ENCODE measurements at places on chromosomes 12 and 14.

- no peak for DNase-seq
These were observed 2.8 kb downstream of the EFS start for GRCh38 chr14:23362200-23362599.

DNA sequence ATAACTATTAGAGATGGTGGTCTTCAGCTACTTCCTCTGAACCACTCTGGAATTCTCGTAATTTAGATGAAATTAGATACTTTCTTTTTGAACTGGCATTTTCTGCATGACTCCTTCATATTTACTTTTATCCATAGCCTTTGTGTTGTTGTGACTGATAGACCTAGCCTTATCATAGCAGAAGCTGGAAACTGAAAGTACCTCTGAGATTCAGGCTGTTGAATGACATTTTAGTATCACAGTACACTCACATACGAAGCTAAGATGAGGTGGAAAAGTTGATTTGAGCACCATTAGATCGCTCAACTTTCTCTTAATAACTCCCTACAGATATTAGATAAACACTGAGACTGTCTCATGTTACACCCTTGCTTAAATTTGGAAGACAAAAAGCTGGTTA is 525.1 kb upstream of the FBXO33 start:
- no peak for DNase-seq

GRCh38 chr12:28780096-28780495 is 369.0 kb upstream of the FAR2 start:
- DNase-seq: no peak

DNA sequence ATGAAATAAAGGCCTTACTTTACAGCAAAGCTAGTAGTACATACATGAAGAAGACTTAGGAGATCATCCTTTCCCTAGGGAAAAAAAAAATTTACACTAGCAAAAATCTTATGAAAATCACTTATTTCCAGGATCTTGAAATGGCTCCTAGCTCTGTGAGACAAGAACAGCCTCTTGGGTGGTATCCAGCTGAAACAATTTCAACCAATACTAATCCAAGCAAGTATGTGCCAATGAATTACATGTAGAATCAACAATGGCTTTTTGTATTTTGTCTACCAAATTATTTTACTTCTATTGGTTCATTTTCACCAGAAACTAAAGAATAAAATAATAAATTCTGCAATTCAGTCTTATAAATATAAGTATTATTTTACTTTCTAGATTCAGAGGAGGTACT is 2.7 kb upstream of the SLCO1A2 start:
- DNase-seq: no peak

DNA sequence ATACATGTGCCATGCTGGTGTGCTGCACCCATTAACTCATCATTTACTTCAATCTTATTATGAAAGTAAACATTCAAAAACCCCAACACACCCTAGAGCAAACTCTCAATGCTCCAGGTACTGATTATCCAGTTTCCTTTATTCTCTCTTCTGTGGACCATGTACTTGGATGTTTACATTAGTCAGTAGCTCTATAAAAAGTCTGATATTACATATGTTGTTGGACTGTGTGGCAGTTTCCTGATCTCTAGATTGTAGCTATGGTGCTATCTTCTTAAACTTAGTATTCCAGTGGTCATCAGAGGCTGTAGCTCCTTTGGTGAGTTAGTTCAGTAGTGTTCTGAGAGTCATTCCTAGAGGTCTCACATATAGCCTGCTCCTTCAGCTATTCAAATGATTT is 25.1 kb upstream of the ITGA5 start:
- no peak for DNase-seq

- DNase-seq: no peak
These were observed 7.4 kb downstream of the ZBTB39 start for GRCh38 chr12:56998981-56999380.

DNA sequence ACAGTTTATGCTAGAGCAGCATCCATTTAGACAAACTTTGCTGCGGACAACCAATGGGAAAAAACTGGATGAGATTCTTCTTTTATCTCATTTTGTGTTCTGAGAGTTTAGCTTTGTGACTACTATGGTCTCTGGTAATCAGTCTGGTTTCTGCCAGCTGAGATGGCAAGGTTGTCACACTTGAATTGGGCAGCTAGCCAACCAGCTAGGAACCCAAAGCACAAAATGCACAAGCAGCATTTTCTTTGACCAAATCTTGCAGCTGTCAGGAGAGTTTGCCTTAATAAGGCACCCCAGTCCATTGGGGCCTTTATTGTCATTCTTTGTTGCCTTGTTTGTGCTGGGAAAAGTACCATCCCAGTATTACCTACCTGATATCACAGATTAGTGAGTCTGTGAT is 34.0 kb upstream of the ETV6 start:
- DNase-seq: no peak

DNA sequence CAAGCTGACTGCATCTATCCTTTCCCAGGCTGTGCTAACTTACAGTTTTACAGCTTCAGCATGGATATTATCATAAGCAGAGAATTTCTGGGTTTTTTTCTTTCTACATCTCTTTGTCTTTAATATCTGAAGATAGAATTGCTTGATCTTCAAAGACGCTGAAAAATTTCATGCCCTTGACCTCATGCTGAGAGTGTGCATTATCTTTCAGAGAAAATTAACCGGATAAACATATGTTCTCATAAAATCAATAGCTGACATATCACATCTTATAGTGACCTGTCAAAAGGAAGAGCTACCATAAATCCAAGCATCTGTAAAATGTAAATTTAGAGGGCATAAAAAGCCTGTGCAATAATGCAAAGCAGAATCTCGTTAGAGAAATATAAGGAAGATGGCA is 1704.1 kb upstream of the FLRT2 start:
- no peak for DNase-seq

- DNase-seq: no peak
These were observed 462.2 kb upstream of the TMPO start for GRCh38 chr12:98053202-98053601.

Measured in natural killer cell (primary cell).